Activated CD4-positive, alpha-beta T cell treated with anti-CD3 and anti-CD28 coated beads, Interleukin-2, amount 50 U/mL, for 16 hours (primary cell): ENCODE measurements at places on chromosomes 3 and 15.

DNA sequence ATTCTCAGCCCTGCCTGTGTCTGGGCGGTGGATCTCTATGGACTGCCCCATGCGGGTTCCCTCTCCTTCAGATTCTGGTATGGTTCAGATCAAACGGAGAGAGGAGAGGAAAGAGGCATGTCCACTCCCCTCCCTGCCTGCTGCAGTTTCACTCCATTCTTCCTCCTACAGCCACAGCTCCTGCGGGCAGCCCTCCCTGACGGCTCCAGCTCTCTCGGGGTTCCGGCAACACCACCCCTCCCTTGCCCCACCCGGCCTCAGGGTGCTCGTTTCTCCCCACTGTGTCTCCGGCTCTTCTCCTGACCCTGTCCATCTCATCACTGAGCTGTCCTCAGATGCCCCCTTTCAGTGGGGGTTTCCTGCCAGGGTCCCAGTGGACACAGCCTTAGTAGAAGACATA lies 13.9 kb downstream of the TRH start:
- DNase-seq: no peak

DNA sequence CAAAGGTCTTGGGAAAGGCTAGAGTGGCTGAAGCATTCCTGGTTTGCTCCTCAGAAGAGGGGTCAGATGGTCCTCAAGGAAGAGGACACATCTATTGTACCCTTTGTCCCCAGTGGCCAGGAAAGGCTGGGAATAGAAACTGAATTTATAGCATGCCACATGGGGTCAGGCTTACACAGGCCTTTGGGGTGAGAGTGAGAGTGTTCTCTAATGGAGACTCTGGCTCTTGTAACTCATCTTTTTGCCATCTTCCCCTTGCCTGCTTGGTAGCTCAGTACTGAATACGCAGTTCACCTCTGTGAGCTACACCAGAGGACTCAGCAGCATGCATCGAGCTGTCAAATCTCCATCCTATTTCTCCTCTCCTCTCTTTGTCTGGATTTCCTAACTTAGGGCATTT lies 87.5 kb downstream of the ATP2B2 start:
- DNase-seq: no peak

DNA sequence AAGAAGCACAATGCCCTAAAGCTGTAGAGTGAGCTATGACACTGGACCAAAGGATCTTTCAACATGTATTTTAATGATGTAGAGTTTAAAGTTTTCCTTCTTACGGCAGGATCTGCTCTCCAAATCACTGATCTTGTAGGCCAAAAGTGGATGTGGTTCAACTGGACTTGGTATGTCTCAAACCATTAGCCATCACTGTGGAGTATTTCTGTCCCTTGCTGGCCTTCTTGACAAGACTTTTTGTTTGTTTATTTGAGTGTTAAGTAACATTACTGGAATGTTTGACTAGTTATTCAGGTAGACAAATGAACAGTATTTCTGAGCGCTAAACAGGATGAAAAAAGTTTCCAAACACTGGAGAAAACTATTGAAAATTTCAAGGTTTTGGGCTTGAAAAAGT lies 472.7 kb upstream of the CFAP20DC start:
- no peak for DNase-seq

- DNase-seq: no peak
Measured at GRCh38 chr3:171157980-171158379, 131.5 kb upstream of the SLC2A2 start.

- no peak for DNase-seq
Measured at GRCh38 chr15:68106656-68107055, 52.5 kb downstream of the PIAS1 start.

DNA sequence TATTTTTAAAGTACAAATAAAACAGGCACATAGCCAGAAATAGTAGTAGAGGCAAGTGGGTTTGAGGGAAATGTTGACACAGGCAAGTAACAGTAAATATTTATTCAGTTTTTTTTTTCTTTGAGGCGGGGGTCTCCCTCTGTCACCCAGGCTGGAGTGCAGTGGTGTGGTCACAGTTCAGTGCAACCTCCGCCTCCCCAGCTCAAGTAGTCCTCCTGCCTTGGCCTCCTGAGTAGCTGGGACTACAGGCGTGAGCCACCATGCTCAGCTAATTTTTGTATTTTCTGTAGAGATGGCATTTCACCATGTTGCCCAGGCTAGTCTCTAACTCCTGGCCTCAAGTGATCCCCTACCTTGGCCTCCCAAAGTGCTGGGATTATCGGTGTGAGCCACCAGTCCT lies 43.5 kb downstream of the PHLDB2 start:
- DNase-seq: no peak

GRCh38 chr15:42270551-42270950 lies 2.5 kb upstream of the GANC start:
- DNase-seq: no peak

GRCh38 chr3:154780263-154780662 lies 299.9 kb upstream of the MME start:
- no peak for DNase-seq

GRCh38 chr15:63986185-63986680 lies 60.1 kb downstream of the DAPK2 start:
- no peak for DNase-seq

DNA sequence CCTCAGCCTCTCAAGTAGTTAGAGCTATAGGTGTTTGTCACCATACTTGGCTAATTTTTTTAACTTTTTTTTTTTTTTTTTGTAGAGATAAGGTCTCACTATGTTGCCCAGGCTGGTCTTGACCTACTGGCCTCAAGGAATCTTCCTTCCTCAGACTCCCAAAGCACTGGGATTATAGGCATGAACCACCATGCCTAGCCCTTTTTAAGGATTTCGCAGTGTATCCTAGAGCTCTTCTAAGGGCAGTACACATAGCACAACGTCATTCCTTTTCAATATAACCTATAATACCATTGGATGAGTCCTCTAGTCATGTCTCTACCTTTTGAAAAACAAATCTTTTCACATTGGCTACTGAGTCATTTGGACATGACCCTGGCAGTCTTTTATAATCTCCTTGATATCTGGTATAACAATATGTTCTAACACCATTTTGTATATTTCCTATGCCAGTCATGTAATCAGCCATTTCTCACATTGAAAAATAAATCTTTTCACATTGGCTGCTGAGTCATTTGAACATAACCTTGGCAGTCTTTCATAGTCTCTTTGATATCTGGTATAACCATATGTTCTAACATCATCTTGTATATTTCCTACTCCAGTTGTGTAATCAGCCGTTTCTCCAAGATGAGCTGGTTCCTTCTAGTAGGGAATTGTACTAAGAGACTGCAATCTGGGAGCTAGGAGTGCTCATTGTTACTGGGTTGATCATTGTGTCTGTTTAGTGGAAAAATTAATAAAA lies 944.7 kb downstream of the MCTP2 start:
- DNase-seq: no peak

DNA sequence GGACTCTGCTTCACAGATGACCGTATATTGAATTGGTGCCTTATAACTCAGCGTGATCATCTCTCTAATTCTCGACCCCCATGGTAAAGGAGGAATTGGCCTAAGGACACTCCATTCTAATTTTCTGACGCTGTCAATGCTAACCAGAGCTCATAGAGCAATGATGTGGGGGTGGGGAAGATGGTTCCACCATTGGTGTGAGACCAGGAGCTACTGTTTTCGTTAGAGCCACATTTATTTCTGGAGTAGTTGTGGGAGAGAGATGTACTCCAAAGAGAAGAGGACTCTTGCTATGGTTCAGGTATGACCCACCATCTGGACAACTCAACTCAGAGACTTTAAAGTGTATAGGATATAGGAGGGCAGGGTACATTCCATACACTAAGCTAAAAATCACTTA lies 16.3 kb downstream of the ZBTB38 start:
- no peak for DNase-seq

- no peak for DNase-seq
Measured at GRCh38 chr3:42690191-42690590, 4.9 kb downstream of the KLHL40 start.

DNA sequence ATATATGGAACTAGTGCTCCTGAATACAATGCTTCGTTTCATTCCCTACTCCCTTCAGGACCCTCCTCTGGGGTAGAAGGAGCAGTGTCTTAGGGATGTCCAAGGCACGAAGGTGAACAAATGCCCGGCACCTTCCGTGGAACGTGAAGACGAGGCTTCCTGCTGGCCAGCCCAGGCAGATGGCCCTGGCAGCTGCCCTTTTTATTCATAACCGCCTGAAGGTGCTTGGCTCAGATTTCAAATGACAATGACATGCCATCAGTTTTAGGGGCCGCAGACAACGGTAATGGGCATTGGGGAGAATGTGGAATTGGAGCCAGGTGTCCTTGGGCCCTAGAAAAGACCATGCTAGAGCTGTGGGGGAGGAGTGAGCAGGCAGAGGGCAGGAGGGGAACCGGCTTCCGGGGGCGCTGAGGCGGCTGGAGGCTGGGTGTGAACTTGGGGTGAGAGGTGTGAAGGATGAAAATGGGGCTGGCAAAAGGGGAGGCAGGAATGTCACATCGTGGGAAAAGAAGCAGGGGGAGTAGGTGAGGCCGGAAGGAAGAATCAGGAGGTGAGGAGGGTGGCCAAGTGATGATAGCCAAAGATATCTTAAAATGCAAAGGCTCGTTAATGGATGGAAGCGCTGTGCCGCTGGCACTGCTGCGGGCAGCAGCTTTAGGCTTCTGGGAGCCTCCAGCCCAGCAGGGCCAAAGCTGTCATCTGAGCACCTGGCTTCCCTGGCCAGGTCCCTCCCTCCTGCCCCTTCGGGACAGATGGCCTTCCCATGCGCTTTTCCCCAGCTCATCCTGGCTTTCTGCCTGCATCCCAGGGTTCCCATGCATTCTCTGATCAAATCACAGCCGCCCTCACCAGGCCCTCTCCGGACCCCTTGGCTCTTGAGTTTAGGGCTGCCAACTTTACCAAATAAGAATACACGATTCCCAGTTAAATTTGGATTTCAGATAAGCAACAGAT lies 93.7 kb downstream of the TMEM266 start:
- DNase-seq: no peak

GRCh38 chr15:70974004-70974832 lies 81.6 kb downstream of the LRRC49 start:
- DNase-seq: peak; percentile 3
